ENCODE measurements at places on chromosomes 12 and 14.

GRCh38 chr14:41549282-41549681, 57.4 kb upstream of the LRFN5 start:
- no peak for DNase-seq

DNA sequence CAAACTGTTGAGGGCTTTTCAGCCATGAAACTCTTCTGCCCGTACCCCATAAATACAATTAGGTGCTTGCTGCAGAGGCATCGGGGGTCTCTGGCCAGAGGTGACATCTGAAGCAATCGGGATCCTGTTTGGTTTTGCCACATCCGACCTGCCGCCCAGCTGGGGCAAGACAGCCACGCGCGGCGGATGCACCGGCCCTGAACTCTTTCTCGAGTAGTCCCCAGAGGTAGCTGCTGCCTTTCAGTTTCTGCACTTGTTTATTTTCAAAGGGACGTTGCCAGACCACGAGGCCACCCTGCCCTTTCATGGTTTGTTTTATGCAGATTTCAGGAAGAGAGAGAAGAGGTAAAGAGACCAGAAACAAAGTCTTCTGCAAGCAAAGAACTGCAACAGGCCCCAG, 10.6 kb upstream of the MLXIP start:
- peak; percentile 34 for DNase-seq

DNA sequence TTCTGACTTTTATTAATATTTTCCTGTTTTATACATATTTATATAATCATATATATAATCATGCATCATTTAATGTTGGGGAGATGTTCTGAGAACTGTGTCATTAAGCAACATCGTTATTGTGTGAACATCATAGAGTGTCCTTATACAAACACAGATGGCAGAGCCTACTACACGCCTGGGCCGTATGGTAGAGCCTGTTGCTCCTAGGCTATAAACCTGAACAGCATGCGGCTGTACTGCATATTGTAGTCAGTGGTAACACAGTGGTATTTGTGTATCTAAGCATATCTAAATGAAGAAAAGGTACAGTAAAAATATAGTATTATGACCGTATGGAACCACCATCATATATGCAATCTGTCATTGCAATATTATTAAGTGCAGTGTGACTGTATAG, 44.7 kb upstream of the BCL7A start:
- DNase-seq: no peak

GRCh38 chr12:21938879-21939278, 2.3 kb downstream of the ABCC9 start:
- DNase-seq: no peak

- peak; percentile 39 for DNase-seq
These were observed 10.2 kb downstream of the KCNH3 start for GRCh38 chr12:49548822-49549648.

- no peak for DNase-seq
These were observed 5.2 kb downstream of the KCNJ8 start for GRCh38 chr12:21769307-21769706.
